ENCODE measurements at places on chromosomes 2 and 18. TPM values are rescaled to one million over a fixed set of nuclear protein-coding genes. Genes with fewer than 3 reads are reported as not detected.

MALT1 gene
- 35.6 TPM for total RNA-seq

ZRANB3 gene
- 5.1 TPM for total RNA-seq

- H3K27me3 ChIP-seq, result peaks cover 41% of the 10 kb centered on the region
- no peak for DNase-seq
- H3K27ac ChIP-seq, result no peak overlapping the region
- no peak overlapping the region for H3K4me3 ChIP-seq
Observed at GRCh38 chr2:218851286-218851685, 8.3 kb upstream of the WNT6 start.

- H3K4me3 ChIP-seq, result no peak overlapping the region
- H3K27ac ChIP-seq, result no peak overlapping the region
- no peaks in the 10 kb centered on the region for H3K36me3 ChIP-seq
- no peaks in the 10 kb centered on the region for H3K4me1 ChIP-seq
- DNase-seq, result no peak
Observed at GRCh38 chr2:112600634-112601033, 16.2 kb downstream of the CHCHD5 start.

- peaks cover 8% of the 10 kb centered on the region for H3K4me1 ChIP-seq
- DNase-seq, result no peak
- no peak overlapping the region for H3K4me3 ChIP-seq
- H3K27me3 ChIP-seq, result no peaks in the 10 kb centered on the region
- H3K27ac ChIP-seq, result no peak overlapping the region
Observed at GRCh38 chr2:106845716-106846115, 40.3 kb downstream of the ST6GAL2 start.

DNA sequence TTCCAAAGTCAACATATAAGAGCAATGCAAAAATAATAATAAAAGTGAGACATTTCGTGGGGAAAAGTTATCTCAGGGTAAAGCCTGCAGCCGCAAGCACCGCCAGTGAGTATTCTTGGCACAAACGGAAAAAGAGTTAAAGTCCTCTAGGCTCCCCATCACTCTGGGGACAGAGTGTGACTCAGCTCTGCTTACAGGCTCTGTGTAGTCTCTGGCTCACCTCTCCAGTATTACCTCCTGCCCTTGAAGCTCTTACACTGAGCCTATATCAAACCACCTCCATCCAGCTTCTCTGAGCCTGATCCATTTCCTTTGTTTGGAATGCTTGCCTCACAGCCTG is 55.5 kb downstream of the MTHFD2 start:
- no peak overlapping the region for H3K4me3 ChIP-seq
- no peak for DNase-seq
- no peaks in the 10 kb centered on the region for H3K4me1 ChIP-seq
- H3K27ac ChIP-seq, result no peak overlapping the region

- H3K27me3 ChIP-seq, result no peaks in the 10 kb centered on the region
- H3K4me1 ChIP-seq, result no peaks in the 10 kb centered on the region
- no peaks in the 10 kb centered on the region for H3K36me3 ChIP-seq
- H3K4me3 ChIP-seq, result no peak overlapping the region
Observed at GRCh38 chr2:82491591-82491990, 1967.5 kb downstream of the SUCLG1 start.

DNA sequence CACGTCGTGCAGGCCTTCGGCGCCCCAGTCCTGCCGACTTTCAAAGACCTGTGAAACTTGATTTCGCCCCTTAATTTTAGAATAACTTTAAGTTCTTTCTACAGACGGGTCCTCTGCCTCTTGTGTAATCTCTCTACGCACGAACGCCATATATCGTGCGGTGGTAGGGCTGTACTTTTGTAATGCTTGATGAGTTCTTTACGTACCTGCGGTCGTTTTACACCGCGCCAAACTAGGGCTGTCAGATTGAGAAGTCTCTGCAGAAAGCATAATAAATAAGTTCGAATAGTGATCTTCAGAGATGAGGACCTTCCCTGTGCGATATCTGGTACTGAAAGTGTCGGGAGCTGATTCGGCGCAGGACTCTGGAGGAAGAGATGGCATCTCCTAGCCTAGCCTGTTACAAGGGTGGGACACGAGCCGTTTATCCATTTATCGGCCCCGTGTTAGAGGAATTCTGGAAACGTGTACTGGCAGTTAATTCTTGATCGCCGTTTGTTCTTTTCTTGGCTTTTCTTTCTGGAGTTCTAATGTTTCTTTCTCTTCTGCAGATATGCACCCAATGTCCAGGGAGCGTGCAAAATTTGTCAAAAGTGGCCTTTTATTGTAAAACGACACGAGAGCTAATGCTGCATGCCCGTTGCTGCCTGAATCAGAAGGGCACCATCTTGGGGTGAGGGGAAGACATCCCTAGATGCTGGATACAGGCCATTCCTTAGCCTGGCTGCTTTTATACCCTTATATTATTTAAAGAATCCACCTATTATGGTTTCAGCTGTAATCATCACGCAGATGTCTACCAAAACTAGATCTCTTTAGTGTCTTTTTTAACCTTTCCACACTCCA is 781 bp upstream of the SLC5A6 start:
- H3K36me3 ChIP-seq, result peaks cover under 1% of the 10 kb centered on the region
- H3K27ac ChIP-seq, result peak overlapping the region; percentile 100
- peak overlapping the region; percentile 84 for H3K4me3 ChIP-seq
- H3K27me3 ChIP-seq, result no peaks in the 10 kb centered on the region

GRCh38 chr18:44033144-44033701 is 647.5 kb upstream of the SETBP1 start:
- no peak for DNase-seq
- H3K36me3 ChIP-seq, result no peaks in the 10 kb centered on the region
- no peak overlapping the region for H3K27ac ChIP-seq
- H3K27me3 ChIP-seq, result no peaks in the 10 kb centered on the region
- no peak overlapping the region for H3K4me3 ChIP-seq
